ENCODE measurements at places on chromosomes 4 and X.

GRCh38 chr4:25343671-25344070 lies 31.1 kb downstream of the ZCCHC4 start:
- DNase-seq, result no peak

- DNase-seq, result no peak
Measured at GRCh38 chrX:138982365-138982764, 270.8 kb upstream of the FGF13 start.

GRCh38 chr4:165207016-165207430 lies 338 bp upstream of the KLHL2 start:
- no peak for DNase-seq

- DNase-seq, result no peak
Measured at GRCh38 chrX:39955625-39956024, 142.1 kb downstream of the BCOR start.

DNA sequence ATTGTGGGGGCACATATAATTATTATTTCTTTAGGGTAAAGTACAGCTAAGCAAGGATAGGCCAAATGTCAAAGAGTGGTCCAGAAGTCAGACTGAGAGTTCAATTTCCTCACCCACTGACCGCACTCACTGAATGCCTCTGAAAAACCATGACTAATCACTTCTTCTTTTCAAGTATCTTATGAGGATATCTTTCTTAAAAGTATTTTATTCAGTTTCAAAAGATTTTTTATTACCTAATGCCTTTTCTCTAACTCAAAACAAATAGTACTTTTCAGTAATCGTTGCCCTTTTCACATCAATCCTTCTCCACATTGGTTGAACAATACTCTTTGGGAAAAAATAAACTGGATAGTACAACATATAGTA lies 61.7 kb upstream of the CAMK2D start:
- no peak for DNase-seq

DNA sequence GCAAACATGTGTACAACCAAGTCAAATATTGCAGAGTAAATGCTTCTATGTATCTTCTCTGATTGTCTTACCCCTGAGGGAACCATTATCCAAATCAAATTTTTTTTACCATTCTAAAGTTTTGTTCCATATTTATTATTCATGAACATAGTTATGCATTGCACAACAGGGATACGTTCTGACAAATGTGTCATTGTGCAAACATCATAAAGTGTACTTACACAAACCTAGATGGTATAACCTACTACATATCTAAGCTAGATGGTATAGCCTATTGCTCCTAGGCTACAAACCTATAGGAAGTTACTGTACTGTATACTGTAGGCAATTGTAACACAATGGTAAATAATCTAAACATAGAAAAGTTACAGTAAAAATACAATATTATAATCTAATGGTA lies 23.4 kb downstream of the BEX3 start:
- no peak for DNase-seq

DNA sequence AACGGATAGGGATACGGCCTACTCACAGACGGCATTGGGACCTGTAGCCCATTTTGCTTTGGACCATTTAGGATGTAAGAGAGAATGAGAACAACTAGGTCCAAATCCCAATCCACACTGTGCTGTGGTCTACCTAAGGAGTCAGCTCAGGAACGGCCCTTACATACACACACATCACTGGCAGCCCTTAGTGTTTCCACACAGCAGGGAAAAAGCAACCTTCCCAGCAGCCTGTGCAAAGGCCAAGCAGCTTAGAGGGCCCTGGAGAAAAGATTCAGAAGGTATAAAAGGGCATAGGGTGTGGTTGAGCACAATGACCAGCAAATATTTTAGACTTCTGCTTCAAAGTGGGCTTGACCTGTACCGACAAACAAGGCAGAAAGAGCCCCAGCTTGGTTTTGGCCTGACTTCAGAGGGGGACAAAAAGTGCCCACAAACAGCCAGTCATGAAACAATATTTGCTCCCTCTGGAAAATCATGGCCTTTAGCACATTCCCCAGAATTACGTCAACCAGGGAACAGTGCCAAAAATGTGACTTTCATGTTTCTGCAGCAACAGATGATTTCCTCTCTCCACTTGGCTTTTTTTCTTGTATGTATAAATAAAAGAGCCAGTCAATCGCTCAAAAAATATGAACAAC lies 359.5 kb upstream of the FGF16 start:
- DNase-seq, result no peak

- DNase-seq, result no peak
Measured at GRCh38 chr4:173450281-173450680, 51.4 kb upstream of the SCRG1 start.

GRCh38 chr4:6027392-6027791 lies 9.2 kb upstream of the C4orf50 start:
- peak; percentile 19 for DNase-seq

GRCh38 chrX:39915081-39915480 lies 182.7 kb downstream of the BCOR start:
- DNase-seq, result no peak

- DNase-seq, result no peak
Measured at GRCh38 chr4:183318656-183319055, 1.4 kb downstream of the CLDN22 start.

DNA sequence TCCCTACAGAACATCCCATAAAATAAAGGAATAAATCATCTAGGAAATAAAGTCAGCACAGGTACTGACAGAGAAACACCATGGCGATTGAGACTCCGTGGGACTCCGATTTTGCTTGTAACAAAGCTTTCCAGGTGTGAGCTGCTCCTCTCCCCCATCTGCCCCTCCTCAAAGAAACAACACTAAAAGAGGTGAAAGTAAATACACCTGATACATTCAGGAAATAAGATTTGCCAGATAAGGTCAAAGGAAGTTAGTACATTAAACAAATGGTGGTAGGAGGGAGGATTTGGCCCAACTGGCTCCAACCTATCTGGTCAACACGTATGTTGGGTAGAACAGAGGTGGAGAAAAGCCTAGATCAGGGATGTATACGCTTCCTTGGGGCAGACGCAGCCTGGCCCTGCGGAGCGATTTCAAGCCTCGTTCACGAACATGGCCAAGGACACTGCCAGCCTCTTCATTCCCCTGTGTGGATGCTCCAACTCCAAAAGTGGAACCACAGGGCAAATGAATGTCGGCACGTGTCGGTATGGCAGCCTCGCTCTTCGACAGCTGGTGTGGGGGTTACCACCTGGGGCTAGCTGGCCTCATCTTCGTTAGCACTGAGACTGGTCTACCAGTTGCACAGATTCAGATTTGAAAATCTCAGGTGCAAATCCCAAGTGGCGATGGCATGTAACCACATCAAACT lies 162.5 kb downstream of the AFAP1 start:
- no peak for DNase-seq

GRCh38 chr4:80340036-80340435 lies 4.5 kb downstream of the CFAP299 start:
- no peak for DNase-seq

- DNase-seq, result no peak
Measured at GRCh38 chr4:182343453-182343852, 100.3 kb downstream of the TENM3 start.

- DNase-seq, result no peak
Measured at GRCh38 chrX:96438803-96439202, 245.8 kb upstream of the DIAPH2 start.

- DNase-seq, result no peak
Measured at GRCh38 chrX:52082578-52082977, 13.6 kb upstream of the MAGED4B start.

DNA sequence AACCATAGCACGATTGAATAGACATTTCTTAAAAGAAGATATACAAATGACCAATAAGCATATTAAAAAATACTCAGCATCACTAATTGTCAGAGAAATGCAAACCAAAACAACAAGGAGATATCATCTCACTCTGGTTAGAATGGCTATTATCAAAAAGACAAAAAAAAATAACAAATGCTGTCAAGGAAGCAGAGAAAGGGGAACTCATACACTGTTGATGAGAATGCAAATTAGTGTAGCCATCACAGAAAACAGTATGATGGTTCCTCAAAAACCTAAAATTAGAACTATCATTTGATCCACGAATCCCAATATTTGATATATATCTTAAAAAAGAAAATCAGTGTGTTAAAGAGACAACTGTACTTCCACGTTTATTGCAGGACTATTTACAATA lies 71.7 kb upstream of the BANK1 start:
- no peak for DNase-seq

- DNase-seq, result no peak
Measured at GRCh38 chr4:17930256-17930655, 91.3 kb downstream of the LCORL start.

- DNase-seq, result peak; percentile 72
Measured at GRCh38 chr4:89056953-89057398, at the start of gene FAM13A. TSS of gene FAM13A (minus strand) at chr4:89057185. CDS start at chr4:89056964, 221 bp downstream.

DNA sequence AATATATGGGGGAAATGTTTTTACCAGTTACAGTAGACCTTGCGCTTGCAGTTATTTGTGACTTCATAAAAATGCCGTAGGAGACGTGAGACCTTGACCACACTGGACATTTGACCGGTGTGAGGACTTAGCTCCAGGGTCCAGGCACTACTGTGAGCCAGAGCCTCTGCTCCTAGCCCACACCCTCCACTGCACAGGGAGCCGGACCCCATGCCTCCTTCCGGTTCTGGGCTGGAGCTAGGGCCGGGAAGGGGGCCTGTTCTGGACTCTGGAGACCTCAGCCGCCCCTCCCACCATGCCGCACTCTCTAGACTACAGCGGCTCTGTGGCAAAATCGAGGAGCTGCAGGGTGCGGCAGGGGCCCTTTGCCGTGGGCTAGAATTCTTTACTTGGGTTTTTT lies 5.3 kb downstream of the PCGF3 start:
- no peak for DNase-seq

GRCh38 chrX:74408304-74408703 lies 13.0 kb upstream of the SLC16A2 start:
- DNase-seq, result no peak

- DNase-seq, result no peak
Measured at GRCh38 chr4:3392321-3392720, 49.4 kb upstream of the HGFAC start.

DNA sequence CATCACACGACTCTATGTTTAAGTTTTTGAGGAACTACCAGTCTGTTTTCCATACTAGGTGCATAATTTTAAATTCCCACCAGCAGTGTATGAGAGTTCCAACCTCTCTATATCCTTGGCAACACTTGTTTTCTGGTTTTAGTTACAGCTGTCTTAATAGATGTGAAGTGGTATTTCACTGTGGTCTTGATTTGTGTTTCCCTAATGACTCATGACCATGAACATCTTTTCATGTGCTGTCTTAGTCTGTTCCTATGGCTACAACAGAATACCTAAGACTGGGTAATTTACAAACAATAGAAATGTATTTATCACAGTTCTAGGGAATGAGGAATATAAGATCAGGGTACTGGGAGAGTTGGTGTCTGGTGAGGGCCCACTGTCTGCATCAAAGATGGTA lies 51.5 kb upstream of the GPR78 start:
- DNase-seq, result no peak

DNA sequence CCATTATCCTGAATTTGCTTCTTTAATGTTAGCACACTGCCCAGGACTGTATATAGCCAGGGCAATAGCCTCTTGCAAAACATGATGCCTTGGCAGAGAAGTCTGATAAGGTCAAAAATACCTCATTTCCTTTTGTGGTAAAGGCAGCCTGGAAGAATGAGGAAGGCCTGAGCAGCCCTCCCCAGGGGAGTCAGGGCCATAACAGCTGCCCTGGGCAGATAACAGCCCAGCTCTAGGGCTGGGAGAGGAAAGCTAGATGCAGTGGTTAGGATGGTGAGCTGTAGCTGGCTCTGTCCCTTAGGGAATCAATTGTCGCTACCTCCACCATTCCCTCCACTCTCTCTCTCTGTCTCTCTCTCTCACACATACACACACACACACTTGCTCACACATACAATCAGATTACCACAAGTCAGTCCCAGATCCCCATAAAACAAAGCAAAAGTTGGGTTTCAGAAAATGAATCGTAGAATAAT lies 29.2 kb downstream of the EFHC2 start:
- DNase-seq, result no peak

- DNase-seq, result no peak
Measured at GRCh38 chrX:100931218-100931924, 2.7 kb upstream of the XKRX start.

DNA sequence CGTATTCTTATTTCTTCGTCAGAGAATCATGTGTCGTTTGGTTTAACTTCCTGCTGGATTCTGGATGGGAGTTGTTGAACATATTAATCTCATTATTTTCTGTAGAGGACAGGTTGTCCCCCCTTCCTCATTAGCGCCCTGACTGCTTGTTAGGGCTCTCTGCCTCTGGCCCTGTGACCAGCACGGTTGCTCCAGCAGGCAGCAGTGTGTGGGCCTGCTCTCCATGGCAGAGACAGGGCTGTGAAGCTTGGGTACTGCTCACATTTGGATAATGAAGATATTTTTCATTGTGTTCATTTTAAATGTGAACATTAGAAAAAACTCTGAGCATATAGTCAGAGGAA lies 102.7 kb downstream of the KLHL8 start:
- DNase-seq, result no peak

DNA sequence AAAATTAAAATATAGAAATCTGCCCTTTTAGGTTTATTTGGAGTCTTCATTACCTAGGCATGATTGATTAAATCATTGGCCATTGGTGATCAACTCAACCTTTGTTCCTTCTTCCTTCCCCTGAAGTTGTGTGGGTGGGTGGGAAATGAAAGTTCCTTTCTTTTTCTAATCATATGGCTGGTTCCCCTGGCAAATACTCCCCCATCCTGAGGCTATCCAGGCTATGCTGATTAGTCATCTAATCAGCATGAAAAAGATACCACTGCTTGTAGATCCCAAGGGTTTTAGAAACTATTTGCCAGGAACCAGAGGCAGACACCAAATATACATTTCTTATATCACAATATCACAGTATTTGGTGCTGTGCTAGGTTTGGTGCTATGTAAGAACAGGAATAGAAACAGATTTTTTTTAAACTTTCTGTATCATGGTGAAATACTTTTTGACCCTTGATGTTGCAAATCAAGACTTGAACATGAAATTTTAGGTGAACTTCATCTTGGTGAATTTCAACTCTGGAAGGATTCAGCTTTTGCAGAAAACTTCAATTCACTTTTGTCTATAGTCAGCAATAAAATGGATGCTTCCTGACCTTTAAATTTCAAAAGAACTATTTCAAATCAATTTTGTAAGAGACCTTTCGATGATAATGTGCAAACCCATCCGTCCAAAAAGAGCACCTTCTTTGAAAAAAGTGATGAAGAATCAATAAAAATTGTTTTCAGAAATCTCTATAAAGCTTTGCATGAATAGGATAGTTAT lies 71.1 kb downstream of the CCSER1 start:
- DNase-seq, result no peak

DNA sequence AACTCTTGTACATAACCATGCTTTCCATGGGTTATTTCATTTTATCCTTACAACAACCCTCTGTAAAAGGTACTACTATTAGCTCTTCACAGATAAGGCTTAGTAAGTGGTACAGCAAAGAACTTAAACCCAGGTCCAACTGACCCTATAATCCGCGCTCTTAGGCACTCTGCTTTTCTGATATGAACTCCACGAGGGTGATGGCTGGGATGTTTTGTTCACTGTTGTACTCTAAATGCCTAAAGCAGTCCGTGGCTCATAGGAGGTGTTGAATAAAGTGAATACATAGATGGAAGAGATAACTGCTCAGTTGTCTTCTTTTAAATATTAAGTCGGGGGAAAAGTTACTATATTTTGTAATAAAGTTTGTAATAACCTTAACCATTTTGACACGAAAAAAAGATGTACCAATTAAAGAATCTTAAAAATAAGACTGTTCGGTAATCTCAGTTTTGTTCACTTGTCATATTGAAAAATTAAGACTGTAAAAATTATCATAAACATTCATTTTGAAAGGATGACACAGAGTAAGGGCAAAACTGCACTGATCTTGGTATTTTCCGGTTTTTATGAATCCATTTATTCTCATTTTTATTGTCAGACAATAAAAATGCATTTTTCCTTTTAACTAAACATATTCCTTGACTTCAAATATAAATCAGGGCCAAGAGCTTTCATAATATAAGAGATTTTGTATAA lies 166.5 kb downstream of the FBXW7 start:
- DNase-seq, result no peak

All from RWPE1 (cell line).